Bladder microvascular endothelial cell (primary cell): ENCODE measurements at places on chromosomes 16 and 17. TPM values are rescaled to one million over a fixed set of nuclear protein-coding genes. Genes with fewer than 3 reads are reported as not detected.

Gene KLHDC4
- 21.0 and 41.9 TPM in 2 replicates for total RNA-seq

Gene GRAPL
- 13.3 and 67.8 TPM in 2 replicates for total RNA-seq

Gene CLDN7
- total RNA-seq = 0.82 and 8.1 TPM in 2 replicates

Gene NOL3
- total RNA-seq = 6.8 and 13.5 TPM in 2 replicates

Gene SCNN1B
- 0.32 and 4.0 TPM in 2 replicates for total RNA-seq

Gene ZNF174
- total RNA-seq = 4.8 and 4.9 TPM in 2 replicates

Gene QRICH2
- 3.1 and 10.4 TPM in 2 replicates for total RNA-seq

Gene EVPLL
- total RNA-seq = not detected in 2 replicates

Gene PIK3R5
- total RNA-seq = not detected in 2 replicates

Gene TRIM25
- 24.8 and 47.3 TPM in 2 replicates for total RNA-seq

Gene ENPP7
- not detected in 2 replicates for total RNA-seq

Gene HSD17B2
- 137 and 376 TPM in 2 replicates for total RNA-seq

Gene ZNF750
- total RNA-seq = under 0.01 and 0.06 TPM in 2 replicates

Gene RAB26
- total RNA-seq = 0.49 and 0.88 TPM in 2 replicates

Gene UBE2O
- 14.7 and 51.5 TPM in 2 replicates for total RNA-seq

Gene KRTAP16-1
- total RNA-seq = not detected in 2 replicates

Gene HOXB4
- 2.3 and 3.3 TPM in 2 replicates for total RNA-seq

Gene SLC12A3
- total RNA-seq = not detected in 2 replicates

Gene CRHR1
- total RNA-seq = not detected in 2 replicates
